ENCODE measurements at places on chromosomes 3 and 15.

DNA sequence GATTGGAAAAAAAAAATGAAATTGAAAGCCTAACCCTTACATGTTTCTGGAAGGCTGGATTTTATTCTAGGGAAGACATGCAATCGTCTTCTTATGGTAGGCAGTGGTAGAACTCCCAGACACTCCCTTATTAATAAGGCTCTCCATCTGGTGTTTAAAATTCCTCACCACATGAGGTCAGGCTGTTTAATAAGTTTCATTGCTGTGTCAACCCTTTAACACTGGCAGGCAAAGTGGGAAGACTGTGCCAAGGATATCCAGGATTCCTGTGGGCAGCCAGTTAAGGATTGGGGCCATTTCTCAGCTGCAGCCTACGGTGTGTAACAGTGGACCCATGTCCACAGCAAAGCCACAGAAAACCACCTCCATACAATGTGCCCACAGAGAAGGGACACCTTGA lies 225.5 kb upstream of the CHRM5 start:
- no peak for DNase-seq

DNA sequence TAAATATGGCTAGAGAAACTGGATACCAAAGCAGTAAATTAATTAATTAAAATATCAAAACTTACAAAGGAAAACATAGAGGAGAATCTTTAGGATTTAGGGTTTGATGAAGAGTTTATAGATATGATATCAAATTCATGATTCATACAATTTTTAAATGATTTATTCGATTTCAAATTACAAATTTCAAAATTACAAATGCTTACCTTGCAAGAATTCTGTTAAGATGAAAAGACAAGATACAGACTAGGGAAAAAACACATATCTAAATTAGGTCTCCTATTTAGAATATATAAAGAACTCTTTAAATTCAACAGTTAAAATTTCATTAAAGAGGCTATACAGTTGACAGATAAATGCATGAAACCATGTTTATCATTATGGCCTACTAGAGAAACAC lies 930.7 kb downstream of the ZPLD1 start:
- DNase-seq = no peak

DNA sequence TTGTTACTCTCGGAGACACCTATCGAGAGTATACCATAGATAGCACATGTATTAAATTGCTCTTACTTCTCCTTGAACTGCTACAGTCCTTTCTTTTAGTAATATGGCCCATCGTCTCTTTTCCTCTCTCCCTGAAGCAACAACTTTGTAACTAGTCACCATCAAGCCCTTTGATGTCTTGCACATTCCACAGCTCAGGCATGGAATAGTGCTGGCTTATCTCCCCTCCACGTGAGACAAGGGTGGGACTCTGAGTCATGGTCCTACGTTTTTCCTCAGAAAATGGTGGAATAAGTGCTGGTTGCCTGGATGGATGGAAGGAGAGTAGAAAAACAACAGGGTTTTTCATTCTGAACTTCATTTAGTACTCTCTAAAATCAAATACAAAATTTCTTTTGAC lies 163.3 kb upstream of the MBNL1 start:
- DNase-seq = no peak

GRCh38 chr3:136835813-136836510 lies 17.0 kb downstream of the SLC35G2 start:
- no peak for DNase-seq

DNA sequence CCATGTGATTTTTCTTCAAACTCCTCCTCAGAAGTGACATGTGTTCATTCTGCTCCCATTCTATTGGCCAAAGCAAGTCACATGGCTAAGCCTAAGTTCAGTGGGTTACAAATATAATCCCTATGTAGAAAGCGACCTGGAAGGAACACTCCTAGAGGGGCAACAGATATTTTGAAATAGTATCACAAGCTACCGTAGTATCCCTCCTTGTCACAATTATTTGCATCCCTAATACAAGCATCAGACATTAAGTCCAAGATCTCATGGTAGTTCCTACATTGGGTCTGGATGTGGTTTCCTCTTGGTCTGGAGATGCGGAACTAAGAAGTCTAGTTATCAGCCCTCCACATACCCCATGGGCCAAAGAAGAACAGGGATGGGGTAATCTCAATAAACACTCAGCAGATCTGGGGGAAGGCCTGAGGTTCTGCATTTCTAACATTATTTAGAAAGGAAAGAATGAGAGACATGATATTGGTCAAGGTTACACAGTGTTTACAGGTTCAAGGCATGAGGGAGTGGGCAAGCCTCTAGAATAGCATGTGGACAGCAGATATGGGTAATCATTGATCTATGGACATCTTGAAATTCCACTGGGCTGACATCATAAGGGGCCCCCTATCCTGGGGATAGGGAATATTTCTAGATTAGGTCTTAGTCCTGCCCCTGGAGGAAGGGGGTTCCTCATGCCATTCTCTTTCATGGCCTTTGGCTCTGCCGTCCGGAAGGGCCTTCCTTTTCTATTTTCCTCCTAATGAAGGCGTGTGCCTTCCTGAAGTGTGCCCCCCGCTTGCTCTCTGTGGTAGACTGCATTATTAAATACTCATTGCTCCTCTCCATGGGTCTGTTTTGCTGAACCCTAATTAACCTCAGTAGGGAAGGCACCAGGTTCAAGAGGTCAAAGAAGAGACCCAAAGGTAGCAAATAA lies 17.8 kb upstream of the ABHD2 start:
- DNase-seq = no peak

- DNase-seq = no peak
Measured at GRCh38 chr15:100055821-100056220, 286.0 kb downstream of the ADAMTS17 start.

GRCh38 chr3:79040091-79040490 lies 727.7 kb downstream of the ROBO1 start:
- no peak for DNase-seq

GRCh38 chr3:72492240-72492639 lies 356.0 kb downstream of the SHQ1 start:
- DNase-seq = no peak

DNA sequence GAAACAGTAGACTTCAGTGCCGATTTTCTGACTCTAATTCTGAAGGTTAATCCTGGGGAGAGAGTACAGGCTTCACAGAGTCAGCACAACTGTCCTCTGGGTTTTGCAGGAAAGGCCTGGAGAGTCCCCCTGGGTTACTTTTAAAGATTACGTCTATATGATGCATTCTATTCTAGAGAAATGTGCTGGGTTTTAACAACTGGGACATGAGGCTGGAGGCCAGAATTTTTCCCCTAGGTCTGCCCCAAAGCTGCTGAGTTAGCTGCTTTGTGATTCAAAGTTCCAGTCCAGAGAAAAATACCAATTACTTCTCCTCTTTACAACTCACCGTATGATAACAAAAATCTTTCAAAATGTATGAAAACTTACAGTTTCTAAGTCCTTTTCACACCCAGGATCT lies 240.7 kb upstream of the TPRG1 start:
- no peak for DNase-seq

DNA sequence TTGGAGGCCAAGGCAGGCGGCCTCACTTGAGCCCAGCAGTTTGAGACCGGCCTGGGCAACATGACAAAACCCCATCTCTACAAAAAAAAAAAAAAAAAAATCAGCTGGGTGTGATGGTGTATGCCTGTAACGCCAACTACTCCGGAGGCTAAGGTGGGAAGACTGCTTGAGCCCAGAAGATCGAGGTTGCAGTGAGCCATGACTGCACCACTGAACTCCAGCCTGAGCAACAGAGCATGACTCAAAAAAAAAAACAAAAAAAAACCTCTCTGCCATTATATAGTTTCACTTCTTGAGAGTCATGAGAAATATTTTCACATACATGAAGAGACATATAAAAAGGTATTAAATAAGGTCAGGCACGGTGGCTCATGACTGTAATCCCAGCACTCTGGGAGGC lies 45.9 kb upstream of the CP start:
- no peak for DNase-seq

DNA sequence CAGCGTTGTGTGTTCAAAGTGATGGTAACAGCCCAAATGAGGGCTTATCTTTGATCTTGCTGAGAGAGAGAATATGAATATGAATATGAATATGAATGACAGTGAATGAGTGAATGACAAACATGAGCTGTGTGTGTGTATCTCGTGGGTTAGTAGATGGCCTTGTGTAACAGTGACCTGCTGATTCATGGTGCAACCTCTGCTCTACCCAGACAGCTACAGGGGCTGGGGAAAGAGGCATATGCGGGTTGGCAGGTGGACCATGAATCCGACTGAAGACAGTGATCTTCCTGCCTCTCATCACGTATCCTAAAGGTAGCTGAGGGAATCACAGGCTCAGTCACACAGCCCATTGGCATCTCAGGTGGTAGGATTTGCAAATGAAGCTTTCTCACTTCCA lies 58.2 kb downstream of the CHDH start:
- DNase-seq = no peak

DNA sequence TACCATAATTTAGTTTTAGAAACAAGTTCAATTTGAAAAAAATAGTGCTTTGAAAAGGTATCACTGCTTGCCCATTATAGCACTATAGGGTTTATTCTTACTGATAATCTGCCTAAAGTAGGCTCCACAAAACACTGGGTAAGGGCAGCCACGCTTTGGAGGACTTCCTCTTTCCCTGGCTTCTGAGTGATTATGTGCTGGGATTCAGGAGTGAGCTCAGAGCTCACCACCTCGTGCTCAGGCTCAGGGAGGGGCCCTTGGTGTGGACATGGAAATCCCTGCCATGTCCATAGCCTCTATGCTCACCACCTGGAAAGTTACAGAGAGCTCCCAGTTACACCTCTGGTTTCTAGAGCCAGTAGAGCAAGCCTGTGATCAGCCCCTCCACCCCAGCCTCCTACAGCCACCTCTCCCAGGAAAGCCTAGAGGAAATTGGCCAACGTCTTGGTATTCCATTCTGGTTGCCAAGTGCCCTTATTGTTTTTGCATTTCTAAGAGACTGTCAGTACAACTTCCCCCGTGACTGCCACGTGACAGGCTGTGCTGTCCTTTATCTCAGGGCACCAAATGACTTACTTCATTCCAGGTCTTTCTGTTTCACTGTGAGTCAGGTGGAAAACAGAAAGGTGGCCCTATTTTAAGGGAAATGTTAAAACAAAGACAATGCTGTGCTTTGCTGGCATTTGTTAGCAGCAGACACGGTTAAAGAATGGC lies 316.0 kb downstream of the RORA start:
- DNase-seq = no peak

DNA sequence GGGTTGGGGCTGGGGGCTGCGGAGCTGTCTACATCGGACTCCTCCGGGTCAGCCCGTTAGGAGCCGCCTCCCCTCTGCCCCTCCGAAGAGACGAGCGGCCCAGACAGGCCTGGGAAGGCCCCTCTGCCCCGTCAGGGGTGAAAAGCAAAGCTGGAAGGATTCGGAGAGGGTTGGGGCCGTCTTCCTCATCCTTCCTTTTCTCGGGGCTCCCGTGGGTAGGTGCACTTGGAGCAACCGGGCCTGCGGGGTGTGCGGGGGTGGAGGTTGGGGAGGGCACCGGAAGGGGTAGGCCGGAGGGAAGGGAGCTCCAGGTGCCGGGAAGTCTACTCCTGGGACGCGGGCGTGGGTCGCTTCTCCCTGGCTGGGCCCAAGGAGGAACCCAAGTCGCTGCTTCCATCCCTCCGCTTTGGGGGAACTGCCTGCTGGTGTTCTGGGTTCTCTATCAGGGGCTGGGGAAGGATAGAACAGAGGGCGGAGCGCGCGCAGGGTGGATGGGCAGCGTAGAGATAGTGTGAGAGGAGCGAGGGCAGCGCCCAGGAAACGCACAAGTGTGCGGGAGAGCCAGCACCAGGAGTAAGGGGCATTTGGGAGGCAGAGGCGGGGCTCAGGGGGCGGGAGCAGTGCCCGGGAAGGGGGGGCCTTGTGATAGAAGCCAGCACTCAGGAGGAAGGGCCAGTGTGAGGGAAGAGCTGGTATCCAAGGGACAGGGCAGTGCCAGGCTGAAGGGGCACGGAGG lies 590 bp downstream of the POLR2H start:
- DNase-seq = peak; percentile 49

DNA sequence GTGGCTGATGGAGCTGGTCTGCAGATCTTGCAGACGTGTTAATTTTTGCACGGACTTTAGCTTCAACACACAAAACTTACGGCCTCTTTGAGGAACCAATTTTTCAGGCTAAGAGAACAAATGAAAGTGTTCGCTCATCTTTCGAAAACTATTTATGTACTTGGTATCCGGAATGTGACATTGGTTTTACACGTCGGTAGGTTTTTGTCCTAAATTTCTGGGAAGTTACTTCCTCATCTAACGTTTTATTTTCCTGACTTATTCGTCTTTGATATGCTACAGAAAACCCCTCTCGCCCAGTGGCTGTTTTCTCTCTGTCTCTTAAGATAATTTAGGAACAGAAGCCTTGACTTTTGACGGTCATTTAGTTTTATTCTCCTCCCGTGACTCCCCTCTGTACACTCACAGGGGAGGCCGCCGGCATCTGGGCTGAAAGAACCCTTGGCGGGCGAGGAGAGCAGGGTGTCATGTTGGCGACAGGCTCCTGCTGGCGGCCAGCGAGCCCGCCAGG lies 834 bp upstream of the GREM1 start:
- no peak for DNase-seq

DNA sequence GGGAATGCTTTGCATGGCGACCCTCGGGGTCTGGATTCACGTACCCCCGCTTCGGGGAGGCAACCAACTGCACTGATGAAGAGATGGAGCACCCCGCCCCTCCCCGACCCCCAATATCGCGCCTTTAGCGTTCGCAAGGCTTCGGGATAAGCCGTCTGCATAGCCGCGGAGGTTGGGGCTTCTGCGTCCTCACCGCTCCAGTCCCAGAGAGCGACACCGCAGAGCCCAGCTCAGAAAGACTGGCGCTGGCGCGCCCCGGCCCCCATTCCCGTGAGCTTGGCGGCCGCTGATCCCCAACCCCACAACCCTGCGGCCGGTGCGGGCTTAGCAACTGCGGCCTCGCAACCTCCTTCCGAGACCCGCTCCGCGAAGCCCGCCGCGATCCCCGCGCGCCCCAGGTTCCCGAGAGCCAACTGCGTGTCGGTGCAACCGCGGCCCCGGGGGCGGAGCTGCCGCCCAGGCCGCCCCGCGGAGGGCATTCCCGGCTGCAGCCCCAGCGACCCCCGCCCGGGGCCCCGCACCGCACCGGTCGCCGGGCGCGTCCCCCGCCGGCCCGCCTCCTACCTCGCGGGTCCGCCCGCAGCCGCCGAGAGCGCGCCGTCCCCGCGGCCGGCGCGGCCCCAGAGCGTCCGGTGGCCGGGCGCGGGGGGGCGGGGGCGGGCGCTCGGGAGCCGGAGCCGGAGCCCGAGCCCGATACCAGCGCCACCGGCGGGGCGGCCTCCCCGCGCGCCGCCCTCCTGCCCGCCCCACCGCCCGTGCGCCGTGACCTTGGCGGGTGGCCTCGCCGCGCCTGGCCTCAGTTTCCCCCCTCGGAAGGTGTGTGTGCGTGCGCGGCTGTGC lies 79.5 kb downstream of the IQSEC1 start:
- no peak for DNase-seq

- no peak for DNase-seq
Measured at GRCh38 chr3:126259411-126260391, 79.3 kb upstream of the ALDH1L1 start.

Data from DMS153 (cell line).